ENCODE measurements at places on chromosomes 1 and 21.
A peak's percentile ranks its signal among the peaks of the same experiment; 100 is the strongest.

- DNase-seq: no peak
Measured at GRCh38 chr1:203696673-203697072, 68.3 kb upstream of the LAX1 start.

- no peak for DNase-seq
Measured at GRCh38 chr1:184563308-184563707, 176.5 kb downstream of the C1orf21 start.

- no peak for DNase-seq
Measured at GRCh38 chr1:27527890-27528817, 38.2 kb upstream of the WASF2 start.

DNA sequence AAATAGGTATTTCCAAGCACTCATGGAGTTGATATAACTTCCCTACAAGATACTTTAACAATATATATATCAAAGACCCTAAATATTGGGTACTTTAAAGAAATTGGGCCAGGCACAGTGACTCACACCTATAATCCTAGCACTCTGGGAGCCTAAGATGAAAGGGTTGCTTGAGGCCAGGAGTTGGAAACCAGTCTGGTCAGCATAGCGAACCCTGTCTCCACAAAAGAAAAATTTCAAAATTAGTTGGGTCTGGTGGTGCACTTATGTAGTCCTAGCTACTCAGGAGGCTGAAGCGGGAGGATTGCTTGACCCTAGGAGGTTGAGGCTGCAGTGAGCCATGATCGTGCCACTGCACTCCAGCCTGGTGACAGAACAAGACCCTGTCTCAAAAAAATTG lies 393.9 kb upstream of the DEPDC1 start:
- no peak for DNase-seq

- DNase-seq: peak; percentile 85
Measured at GRCh38 chr1:11680270-11681070, 478 bp downstream of the MAD2L2 start.

- DNase-seq: no peak
Measured at GRCh38 chr1:244917073-244917670, 52.8 kb upstream of the HNRNPU start.

DNA sequence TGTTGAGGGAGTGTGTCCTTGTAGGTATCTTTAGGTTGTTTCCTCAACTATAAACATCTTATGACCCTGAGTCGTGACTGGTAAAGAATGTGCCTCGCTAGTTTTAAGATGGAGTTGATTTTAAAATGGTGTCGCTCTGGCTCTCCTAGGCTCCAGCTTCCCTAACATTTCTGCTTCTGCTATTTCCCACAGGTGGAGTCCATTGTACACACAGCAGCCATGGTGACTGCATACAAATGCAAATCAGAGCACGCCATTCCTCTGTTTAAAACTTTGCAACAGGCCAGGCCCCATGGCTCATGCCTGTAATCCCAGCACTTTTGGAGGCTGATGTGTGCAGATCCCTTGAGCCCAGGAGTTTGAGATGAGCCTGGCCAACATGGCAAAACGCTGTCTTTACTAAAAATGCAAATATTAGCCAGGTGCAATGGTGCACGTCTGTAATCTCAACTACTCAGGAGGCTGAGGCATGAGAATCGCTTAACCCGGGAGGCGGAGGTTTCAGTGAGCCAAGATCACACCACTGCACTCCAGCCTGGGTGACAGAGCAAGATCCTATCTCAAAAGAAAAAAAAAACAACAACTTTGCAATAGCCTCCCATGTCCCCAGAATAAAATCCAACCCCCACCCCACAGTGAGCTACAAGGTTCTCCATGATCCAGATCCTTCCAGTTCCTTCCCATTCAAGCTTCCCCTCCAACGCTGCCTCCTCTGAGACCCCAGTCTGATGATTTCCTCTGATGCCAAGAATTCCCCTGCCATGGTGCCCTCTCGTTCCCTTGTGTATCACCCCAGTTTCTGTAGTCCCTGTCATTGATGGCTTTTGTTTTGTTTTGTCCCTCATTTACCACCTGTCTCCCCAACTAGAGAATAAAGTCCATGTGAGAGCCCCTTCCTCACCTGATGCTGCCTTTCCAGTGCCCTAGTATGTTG lies 36.9 kb upstream of the KLHDC7A start:
- no peak for DNase-seq

DNA sequence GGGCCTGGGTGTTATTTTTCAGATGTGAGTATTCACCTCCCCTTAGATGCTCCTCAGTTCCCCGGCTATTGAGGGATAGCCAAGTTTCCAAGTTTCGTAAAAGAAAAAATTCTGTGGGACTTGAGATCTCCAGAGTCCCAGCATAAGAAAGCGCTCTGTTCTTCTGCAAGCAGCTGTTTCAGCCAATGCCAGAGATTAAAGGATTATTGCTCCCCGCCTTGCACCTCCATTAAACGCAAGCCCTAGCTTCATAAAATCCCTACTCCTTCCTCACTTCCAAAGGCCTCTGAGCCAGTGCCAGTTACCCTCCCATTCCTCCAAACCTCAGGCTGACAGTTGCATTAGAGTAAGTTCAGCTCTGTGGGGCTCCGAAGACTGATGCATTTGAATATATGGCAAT lies 56.4 kb downstream of the CHIA start:
- DNase-seq: no peak

GRCh38 chr1:215631489-215631888 lies 64.4 kb downstream of the KCTD3 start:
- no peak for DNase-seq

GRCh38 chr1:17952506-17952905 lies 155.1 kb upstream of the IGSF21 start:
- DNase-seq: no peak

DNA sequence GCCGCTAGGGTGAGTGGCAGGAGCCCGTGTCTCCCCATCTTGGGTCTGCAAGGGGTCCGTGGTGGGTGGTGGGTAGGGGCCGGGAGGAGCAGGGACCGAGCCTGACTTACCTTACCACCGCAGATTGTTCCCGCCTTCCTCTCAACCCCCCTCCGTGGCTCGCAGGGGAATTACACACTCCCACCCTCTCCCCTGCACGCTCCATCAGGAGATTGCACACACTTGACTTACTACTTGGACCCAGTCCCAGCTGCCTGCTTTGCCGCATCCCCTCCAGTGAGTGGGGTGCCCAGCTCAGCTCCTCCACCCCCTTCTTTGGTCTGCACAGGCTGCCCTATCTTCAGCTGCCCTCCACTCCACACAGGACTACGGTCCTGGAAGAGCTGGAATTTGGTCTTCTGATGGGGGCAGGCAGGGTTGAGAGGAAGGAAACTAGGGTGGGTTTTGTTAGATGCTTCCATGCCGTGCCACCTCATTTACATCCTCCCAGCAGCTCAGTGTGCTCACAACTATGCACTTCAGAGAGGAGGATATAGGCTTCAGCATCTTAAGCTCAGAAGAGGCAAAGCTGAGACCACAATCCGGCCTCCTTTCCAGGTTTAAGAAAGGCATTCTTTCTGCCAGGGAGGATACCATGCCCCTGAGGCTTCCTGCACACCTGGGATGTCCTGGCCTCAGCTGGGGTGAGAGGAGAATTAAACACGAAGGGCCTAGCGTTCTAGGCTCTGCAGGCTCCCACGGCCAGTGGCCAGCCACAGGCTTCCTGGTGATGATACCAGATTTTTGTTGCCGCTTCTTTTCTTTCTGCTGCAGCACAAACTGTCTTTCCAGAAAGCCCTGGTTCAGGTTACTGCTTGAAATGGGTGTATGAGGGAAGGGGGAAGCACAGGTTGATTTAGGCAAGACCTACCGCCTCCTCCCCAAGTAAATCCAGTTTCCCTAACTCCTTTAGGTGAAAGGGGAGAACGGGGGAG lies 2.3 kb downstream of the KCNC4 start:
- DNase-seq: no peak

DNA sequence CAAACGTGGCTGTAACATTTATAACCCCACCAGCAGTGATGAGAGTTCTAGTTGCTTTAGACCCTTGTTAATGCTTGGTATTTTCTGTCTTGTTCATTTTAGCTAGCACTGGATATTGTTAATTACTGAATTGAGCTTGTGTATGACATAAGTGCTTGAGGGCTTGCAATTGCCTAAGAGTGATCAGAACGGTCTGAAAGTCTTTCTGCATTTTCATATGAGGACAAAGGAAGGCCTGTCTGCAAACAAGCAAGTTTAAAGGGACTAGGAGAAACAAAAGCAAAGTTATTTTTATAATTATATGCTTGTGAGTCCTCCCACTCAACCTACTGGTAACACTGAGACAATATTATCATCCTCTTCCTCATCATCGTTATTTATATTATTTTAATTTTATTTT lies 305.5 kb upstream of the DUSP10 start:
- no peak for DNase-seq

DNA sequence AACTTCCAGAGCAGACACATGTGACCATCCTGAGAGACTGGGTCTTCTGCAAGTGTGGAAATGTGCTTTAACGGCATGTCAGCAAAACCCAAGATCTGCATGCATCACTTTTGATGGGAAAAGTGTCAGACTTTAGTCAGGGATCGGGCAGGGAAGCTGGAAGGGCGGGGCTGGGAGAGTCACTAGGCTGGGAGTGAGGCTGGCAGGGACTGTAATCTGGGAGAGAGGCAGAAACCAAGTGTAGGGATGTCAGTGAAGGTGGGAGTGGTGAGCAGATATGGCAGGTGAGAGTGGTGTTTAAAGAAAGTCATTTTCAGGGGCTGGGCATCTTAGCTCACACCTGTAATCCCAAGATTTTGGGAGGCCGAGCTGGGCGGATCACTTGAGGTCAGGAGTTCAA lies 11.3 kb downstream of the CDA start:
- DNase-seq: no peak

DNA sequence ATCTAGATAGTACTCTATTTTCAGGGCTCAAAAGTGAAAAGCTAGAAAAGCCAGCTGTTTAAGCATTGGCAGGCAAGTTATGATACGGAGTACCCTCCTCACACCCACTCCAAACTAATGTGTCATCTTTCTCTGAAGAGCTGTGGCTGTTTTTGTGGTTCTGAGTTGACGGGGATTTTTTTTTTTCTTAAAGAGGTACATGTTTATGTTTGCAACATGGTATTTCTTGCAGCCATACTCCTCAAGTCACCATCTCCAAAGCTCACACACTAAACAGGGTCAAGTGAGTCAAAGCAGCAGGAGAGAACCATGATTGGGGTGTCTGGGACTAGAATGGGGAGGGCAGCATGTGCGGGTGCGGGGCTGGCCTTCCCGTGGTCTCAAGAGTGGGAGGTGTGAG lies 347.2 kb downstream of the DISC1 start:
- no peak for DNase-seq

- peak; percentile 91 for DNase-seq
Measured at GRCh38 chr1:3611170-3612019, at the start of gene MEGF6. Gene MEGF6 (minus strand): TSS chr1:3611508. CDS start chr1:3611268, 240 bp downstream.

DNA sequence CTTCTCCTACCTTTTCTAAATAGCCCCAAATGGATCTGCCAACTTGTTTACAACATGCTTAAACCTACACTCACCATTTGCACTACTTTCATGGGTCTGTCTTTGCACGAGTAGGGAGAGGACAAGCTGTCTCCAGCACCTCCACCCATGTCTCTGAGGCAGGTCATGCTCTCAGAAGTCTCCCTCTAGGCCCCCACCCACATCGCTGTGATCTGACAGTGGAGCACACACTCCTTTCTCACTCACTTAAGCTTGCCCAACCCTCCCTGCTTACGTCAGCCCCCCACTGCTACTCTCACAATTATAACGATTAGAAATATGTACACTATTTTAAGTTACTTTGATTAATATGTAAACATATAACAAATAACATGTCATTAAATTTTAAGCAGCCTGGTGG lies 141.1 kb downstream of the KCNH1 start:
- DNase-seq: no peak

- DNase-seq: no peak
Measured at GRCh38 chr1:18957136-18957521, 653 bp upstream of the IFFO2 start.

DNA sequence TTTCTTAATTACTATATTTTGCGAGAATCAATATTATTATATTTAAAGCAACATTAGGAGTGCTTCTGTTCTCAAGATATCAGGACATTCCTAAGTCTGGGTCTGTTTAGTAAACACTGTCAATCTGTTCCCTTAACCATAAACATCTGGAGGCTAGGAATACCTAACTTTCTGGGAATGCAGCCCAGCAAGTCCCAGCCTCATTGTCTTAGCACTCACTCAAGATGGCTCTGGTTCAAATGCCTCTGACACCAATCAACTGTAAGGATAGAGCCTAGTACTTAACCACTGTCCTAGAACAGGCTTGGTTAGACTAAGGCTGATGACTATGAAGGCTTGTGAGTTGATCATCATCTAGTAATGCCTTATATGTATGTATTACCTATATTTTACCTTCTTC lies 61.5 kb downstream of the TNN start:
- DNase-seq: no peak

DNA sequence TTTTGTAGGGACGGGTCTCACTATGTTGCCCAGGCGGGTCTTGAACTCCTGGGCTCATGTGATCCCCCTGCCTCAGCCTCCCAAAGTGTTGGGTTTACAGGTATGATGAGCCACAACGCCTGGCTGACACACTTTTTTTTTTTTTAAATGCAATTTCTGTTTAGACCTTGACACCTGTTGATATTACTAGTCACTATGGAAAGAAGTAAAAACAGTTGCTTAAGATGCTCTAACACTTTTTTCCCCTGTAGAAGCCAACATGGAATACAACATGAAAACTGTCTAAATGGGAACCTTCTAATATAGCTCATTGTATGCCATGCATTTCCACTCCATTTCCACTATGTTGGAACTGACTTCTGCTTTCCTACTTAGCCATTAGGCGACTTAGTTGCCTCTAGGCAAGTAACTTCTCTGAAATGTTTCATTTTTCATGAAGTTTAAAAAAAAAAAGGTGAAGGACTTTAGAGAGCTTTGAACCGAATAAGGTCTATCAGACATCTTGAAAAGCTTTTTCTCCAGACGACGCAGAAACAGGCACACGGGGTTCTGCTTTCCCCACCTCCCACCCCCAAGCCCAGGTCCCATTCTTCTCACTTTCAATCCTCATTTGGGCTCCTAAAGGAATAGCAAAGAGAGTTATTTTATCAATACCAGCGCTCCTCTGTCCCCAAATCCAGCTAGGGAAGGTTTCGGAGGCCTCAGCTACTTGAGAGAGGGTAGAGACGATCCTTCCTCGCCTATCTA lies 648 bp upstream of the DR1 start:
- DNase-seq: no peak

DNA sequence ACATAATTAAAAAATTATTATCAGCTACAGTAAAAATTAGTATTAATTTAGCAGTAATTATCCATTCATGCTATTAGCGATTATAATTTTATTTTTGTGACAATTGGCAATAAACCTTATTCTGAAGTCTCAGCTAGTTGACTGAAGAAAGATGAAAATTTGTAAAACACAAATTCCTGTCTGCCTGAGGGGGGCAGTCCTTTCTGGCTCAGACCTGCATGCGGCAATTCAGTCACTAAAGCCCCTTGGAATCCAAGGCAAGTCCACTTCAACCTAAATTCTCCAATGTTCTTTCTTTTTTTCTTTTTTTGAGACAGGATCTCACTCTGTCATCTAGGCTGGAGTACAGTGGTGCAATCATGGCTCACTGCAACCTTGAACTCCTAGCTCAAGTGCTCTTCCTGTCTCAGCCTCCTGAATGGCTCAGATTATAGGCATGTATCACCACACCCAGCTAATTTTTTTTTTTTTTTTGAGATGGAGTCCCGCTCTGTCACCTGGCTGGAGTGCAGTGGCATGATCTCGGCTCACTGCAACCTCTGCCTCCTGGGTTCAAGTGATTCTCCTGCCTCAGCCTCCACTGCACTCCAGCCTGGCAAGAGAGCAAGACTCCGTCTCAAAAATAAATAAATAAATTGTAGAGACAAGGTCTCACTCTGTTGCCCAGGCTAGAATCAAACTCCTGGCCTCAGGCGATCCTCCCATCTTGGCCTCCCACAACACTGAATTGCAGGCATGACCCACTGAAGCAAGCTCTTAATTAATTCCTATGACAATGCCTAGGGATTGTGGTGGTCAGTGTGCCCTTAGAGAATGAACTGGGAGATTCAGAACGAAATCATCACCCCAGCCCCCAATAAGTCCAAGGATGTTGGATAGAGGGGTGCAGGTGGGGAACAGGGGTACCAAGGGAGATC lies 24.2 kb upstream of the ITPKB start:
- no peak for DNase-seq

All from osteocyte (in vitro differentiated cells).